ENCODE measurements at places on chromosomes 7 and 10. TPM values are rescaled to one million over a fixed set of nuclear protein-coding genes. Genes with fewer than 3 reads are reported as not detected.

DNA sequence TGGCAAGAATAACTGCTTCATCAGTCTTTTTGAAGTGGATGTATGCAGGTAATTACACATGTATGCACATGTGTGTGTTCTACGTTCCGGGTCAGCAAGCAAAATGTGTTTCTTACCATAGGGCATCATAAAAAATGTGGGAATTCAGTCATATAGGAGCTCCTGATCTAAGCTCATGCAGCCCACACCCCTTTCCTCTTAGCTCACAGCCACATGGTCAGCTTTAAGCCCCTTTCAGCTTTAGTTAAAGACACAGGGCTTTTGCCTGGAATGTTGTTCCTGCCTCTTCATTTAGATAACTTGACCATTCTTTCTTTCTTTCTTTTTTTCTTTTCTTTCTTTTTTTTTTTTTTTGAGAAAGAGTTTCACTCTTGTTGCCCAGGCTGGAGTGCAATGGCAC, 258.1 kb downstream of the RPS24 start:
- ATAC-seq: peak; percentile 26

DNA sequence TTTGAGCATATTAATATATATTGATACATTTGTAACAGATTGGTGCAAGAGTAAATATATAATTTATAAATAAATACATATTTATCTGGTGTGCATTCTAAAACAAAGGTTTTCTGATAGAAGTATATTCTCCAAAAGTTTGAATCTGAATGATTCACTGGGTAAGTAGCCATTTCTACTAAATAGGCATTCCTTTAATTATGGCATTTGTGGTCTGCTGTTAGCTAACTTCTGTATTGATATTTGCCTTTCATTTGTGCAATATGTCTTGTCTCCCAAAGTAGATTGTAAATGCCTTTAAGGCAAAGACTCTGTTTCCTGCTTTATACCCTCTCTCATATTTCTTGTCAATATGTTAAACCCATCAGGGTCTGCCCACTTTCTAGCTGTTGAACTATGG, 11.1 kb upstream of the ARID5B start:
- no peak for ATAC-seq

DNA sequence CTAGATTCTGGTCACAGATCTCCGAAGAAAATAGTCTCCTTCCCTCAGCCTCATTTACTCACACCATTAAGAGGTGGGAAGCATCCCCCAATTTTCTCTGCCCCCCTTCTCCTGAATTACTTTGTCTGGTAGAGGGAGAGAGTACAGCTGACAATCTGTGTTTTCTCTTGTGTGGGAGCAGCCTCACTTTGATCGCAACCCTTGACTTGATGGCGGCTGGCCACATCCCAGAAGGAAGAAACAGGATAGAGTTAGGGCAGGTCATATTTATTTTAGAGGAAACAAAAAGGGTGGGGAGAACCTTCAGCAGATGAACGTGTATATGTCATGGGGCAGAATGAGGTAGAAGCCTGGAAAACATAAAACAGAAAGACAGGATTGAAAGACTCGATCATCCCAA, 82.4 kb upstream of the FAM171A1 start:
- no peak for ATAC-seq

C10orf62 gene
- 0.17 TPM for total RNA-seq

- ATAC-seq: peak; percentile 73
These were observed 64.3 kb upstream of the CCDC6 start for GRCh38 chr10:59970396-59971368.

DNA sequence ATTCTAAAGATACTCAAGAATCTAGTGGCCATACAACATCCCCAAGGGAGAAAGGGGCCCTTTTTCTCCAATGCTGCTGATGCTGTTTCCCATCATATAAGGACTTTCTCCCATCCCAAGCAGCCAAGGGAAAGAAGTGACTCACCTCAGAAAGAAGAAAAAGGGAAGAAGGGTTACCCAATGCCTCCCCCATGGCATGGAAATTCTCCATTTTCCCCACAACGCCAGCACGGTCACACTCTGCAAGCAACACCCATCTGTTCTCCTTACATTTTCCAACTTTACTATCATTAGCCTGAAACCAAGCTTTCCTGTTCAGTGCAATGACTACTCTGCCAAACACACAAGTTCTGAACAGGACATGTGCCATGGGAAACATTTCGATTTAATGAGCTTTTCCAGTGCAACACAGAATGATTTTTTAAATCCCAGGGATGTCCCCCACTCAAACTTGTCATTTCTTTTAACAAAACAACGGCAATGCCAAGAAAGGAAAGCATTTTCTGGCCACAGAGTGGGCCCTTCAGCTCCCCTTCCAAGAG, 67.9 kb downstream of the PTPRN2 start:
- ATAC-seq: no peak

DNA sequence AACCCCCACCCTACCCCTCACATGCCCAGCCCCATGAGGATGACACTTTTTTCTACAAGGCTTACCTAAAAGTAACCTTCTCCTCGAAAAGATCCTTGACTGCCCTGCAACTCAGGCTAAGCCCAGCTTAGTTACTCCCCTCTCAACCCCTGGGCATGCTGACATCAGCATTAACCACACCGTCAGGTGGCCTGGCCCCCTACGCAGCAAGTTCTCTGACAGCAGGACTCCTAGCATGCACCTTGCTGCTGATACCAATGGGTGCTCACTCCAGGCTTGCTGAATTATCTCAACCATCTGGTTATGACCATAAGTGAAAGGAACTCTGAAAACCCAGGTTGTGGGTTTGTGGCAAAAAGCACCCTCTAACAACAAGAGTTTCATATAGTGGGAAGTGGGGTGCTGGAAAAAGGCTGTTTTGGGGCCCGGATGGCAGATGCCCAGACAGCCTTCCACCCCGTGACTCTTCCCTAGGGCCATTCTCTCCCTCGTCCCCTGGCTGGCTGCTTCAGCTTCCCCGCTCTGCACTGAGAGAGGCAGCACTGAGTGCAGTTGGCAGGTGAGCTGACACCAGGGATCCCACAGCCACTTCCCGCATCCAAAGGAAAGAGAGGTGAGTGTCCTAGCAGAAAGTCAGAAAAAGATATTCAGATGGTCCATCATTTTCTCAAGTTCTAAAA, 518.9 kb downstream of the KCNMA1 start:
- no peak for ATAC-seq

NME8 gene
- total RNA-seq: not detected

DNA sequence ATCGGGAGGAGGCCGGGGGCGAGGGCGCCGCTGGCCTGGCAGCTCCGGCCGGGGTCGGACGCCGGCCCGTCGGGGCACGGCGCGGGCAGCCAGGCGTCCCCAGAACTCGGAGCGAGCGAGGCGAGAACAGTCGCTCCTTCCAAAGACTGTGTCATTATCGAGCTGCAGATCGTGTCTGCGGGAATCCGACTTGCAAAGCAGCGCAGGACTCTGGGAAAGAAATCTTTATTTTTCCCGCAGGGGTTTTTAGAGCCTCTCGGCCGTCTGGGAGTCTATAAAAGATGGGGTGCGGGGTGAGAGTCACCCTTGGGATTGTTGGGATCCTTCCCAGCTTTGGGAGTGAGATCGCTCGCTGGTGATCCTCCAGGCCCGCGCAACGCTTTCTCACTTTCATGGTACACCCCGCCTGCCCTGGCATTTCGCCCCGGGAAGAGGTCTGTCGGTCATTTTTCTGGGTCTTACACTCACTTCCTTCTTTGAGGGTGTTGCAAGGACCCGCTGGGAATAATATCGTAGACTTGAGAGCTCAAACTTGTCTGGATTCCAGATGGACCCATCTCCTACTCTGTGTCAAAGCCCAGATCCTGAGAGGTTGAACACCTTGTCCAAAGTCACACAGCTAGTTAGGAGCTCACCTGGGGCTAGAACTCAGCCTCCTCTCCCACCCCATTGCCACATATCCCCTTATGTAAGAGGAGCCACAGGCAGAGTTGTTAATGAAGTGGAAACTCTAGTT, 1.0 kb downstream of the UBTD1 start:
- ATAC-seq: no peak

DNA sequence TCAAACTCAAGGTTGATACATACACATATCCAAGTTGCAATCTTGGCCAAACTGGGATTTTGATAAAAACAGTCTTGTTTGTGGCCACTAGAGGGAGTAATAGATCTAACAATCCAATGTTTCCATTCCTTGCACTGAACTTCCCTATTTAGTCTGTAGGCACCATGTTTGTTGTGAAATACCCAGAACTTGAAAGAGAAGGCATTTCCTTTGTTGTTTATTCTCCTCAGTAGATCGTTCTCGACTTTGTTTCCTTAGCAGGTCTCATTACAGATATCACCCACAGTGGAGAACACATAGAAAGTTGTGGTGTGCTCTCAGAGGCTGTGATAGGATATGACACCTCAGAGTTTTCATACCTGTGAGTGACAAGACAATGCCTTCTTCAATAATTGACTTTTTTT, 70.3 kb upstream of the MXI1 start:
- peak; percentile 51 for ATAC-seq

DNA sequence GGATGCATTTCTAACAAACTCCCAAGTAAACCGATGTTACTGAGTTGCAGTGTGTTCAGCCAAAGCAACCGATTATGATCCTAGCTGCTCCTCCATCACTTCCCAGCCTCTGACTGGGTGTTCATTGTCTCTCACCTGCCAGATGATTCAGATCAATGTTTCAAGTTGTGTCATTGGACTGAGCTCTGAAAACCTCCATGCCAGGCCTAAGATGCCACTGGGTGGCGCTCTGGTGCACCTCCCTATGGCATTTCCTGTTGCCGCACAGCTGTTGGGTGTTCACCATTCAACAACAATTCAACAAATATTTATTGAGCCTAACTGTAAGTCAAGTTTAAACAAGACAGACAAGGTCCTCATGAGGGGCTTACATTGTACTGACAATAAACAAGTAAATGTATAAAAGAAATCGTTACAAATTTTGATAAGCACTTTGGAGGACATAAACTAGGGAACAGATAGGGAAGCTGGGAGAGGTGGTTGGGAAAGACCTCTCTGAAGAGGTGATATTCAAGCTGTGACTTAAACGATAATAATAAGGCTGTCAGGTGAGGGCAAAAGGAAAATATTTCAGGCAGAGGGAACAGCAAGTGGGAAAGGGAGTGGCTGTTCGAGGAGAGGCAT, 22.8 kb downstream of the RGR start:
- peak; percentile 82 for ATAC-seq

MYOF gene
- 45.6 TPM for total RNA-seq

- ATAC-seq: no peak
These were observed 31.2 kb upstream of the IKZF1 start for GRCh38 chr7:50273301-50273700.

WEE2 gene
- total RNA-seq: 0.30 TPM

GRCh38 chr10:63133056-63133820, at the start of gene NRBF2:
Gene NRBF2 (plus strand): TSS chr10:63133328. CDS start chr10:63133471, 143 bp downstream.
- peak; percentile 97 for ATAC-seq
